ENCODE measurements at places on chromosomes 7 and 10. TPM values are rescaled to one million over a fixed set of nuclear protein-coding genes. Genes with fewer than 3 reads are reported as not detected.

Gene FKBP6
- not detected for total RNA-seq

DNA sequence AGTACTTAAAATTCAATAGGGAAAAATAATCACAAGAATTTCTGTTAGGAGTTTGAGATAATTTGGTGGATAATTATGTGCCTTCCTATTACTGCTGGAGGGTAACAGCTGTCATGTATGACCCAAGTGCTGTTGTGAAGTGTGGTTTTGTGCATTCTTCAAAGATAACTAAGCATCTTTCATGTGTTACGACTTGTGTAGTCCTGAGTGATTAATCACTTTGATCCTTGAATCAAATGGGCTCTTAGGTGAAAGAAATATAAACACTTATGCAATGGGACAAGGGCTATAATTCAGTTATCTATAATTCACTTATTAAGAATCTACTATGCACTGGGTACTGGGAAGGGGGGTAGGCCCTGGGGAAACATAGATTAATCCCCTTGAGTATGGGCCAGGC, 89.0 kb downstream of the CH25H start:
- DNase-seq = no peak
- H3K4me3 ChIP-seq = no peak overlapping the region
- H3K36me3 ChIP-seq = no peaks in the 10 kb centered on the region
- no peak overlapping the region for H3K27ac ChIP-seq
- no peaks in the 10 kb centered on the region for H3K27me3 ChIP-seq

DNA sequence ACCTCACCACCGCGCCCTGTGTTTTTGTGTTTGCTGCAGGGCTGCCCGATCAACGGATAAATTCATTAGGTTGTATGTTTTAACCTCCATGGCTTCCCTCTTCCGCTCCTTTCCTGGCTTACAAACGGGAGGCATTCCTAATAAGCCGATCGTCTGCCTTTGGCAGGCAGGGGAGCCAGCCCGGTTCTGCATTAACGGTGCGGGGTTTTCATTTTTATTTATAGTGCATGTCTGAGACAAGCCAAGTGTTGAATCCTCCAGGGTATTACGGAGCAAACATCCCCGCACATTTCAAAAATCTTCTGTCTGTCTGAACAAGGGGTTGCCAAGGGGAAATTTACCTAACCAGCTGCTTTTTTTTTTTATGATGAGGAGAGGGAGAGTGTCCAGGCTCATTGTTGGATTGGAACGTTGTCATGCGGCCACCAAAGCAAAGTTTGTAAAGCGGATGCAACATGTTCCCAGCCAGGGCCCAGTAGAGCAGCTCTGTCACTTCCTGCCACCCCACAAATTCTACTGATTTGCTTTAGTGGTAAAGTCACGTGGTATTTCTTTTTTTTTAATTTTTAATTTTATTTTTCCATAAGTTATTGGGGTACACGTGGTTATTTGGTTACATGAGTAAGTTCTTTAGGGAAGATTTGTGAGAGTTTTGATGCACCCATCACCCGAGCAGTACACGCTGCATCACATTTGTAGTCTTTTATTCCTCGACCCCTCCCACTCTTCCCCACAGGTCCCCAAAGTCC, 92.3 kb upstream of the BAIAP2L1 start:
- no peaks in the 10 kb centered on the region for H3K4me1 ChIP-seq
- H3K27me3 ChIP-seq = peaks cover 1% of the 10 kb centered on the region
- no peak overlapping the region for H3K27ac ChIP-seq

GRCh38 chr7:37786741-37787569, 61.4 kb upstream of the NME8 start:
- H3K27ac ChIP-seq = no peak overlapping the region
- no peaks in the 10 kb centered on the region for H3K4me1 ChIP-seq
- H3K27me3 ChIP-seq = peaks cover 4% of the 10 kb centered on the region

DNA sequence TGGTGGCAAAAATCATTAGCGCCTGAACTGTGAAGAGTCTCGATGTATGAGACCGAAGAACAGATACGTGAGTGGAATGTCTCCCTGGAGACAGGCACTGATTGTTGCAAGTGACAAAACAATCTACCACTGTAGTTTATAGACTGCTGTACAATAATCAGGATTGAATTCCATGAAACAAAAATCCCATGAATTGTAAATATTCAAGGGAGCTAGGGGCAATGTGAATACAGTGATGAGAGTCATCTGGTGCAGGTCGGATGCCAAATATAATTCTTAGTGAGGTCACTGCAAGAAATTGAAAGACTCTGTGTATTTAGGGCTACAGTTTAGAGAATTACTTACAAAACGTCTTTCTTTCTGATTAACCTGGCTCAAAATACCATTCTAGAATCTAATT, 594.4 kb upstream of the VSTM2A start:
- H3K27ac ChIP-seq = no peak overlapping the region
- DNase-seq = no peak
- H3K4me1 ChIP-seq = no peaks in the 10 kb centered on the region
- no peak overlapping the region for H3K4me3 ChIP-seq
- no peaks in the 10 kb centered on the region for H3K36me3 ChIP-seq

GRCh38 chr10:123858077-123858681, 33.4 kb downstream of the CPXM2 start:
- H3K27me3 ChIP-seq = no peaks in the 10 kb centered on the region
- no peak overlapping the region for H3K4me3 ChIP-seq
- DNase-seq = no peak

Gene HPSE2
- total RNA-seq = not detected

DNA sequence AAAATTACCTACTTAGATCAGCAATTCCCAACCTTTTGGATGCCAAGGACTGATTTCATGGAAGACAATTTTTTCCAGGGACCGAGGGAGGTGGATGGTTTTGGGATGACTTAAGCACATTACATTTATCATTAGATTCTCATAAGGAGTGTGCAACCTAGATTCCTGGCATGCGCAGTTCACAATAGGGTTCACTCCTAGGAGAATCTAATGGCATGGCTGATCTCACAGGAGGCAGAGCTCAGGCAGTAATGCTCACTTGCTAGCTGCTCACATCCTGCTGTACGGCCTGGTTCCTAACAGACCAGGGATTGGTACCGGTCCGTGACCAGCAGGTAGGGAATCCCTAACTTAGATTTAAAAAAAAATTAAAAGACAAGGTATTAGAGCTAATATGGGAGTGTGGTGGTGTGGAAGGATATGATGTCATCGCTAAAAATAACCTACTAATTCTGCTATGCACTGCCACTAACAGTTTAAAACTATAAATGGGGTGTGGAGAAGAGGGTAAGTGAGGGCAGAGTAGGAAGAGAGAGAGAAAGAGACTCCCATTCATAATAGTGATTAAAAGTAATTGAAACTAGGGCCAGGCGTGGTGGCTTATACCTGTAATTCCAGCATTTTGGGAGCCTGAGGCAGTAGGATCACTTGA, 282.7 kb downstream of the BAMBI start:
- H3K36me3 ChIP-seq = no peaks in the 10 kb centered on the region
- no peak for DNase-seq
- no peak overlapping the region for H3K4me3 ChIP-seq

Gene TRPV5
- not detected for total RNA-seq

DNA sequence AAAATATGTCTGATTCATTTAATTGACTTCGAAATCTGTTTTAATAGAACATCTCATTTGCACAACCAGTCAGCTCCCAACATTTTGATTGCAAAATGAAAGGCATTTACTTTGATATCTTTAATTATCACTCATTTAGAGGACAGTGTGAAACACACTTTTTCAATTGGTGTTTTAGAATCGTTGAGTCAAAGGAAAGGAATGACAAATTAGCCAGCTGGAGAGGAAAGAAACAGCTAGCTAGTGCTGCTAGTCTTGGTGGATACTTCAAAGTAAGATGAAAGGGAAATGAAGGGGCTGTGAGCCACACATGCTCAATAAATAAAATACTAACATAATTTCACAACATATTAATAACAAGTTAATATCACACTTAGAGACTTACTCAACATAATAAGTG, 570.2 kb downstream of the PHTF2 start:
- no peaks in the 10 kb centered on the region for H3K36me3 ChIP-seq
- H3K27me3 ChIP-seq = no peaks in the 10 kb centered on the region
- H3K4me3 ChIP-seq = no peak overlapping the region
- no peak for DNase-seq

DNA sequence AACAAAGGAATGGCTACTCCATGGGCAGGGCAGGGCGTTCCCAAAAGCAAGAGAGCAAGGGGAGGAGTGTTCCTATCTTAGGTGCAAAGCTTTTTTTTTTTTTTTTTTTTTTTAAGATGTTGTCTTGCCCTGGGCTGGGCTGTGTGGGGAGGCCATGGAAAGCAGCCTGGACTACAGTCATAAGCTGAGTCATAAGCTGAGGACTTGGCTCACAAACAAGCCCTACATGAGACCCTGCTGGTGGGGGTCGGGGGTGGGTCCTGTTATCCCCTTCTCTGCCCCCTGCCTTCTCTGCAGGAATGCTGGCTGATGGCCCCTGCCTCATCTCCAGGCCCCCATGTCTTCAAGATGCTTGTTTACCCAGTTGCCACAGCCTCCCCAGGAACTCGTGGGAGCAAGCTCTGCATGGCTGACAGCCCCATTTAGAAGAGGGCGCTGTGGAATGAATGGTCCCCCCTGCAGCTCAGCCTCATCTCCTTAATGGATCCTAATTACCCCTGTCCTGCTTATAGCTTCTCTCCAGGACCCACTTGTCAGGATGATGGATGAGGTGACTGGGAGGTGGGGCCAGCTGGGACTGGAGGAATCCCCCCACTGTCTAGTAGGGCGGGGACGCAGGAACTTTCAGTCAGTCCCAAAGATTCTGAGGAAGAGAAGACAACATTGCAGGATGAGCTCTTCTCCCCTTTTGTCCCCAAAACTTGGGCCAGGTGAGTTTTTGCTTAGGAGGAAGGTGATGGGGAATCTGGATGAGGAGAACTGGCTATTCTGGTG, 340.8 kb upstream of the PODXL start:
- no peak overlapping the region for H3K27ac ChIP-seq
- H3K4me1 ChIP-seq = no peaks in the 10 kb centered on the region
- H3K36me3 ChIP-seq = no peaks in the 10 kb centered on the region
- H3K27me3 ChIP-seq = no peaks in the 10 kb centered on the region

Gene ATOH7
- total RNA-seq = not detected

DNA sequence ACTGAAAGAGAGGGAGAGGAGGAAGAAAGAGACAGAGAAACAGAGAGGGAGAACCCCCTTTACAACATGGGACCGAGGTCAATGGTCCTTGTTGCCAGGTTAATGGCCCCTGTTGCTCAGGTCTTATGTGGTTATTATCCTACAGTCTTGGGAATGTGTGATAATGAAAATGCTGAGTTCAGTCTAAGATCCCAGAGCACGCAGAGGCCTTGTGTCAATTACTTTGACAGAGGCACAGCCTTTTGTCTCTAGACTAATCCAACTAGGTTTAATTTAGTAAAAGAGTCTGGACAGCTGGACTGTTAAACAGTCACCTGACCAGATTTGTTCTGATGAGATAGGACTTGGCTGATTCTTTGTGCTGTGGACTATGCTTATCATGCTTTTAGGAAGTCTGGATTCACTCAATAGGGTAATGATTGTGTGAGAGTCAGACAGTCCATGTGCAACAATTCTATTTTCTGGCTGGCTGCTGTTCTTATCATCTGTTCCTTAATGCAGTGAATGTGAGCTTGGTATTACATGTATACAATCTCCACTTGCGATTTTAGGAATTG, 157.4 kb upstream of the MAGI2 start:
- no peaks in the 10 kb centered on the region for H3K27me3 ChIP-seq
- H3K27ac ChIP-seq = no peak overlapping the region
- no peaks in the 10 kb centered on the region for H3K4me1 ChIP-seq
- no peaks in the 10 kb centered on the region for H3K36me3 ChIP-seq
- no peak for DNase-seq

Gene GIMAP5
- 35.2 TPM for total RNA-seq

Gene MPLKIP
- total RNA-seq = 14.3 TPM

DNA sequence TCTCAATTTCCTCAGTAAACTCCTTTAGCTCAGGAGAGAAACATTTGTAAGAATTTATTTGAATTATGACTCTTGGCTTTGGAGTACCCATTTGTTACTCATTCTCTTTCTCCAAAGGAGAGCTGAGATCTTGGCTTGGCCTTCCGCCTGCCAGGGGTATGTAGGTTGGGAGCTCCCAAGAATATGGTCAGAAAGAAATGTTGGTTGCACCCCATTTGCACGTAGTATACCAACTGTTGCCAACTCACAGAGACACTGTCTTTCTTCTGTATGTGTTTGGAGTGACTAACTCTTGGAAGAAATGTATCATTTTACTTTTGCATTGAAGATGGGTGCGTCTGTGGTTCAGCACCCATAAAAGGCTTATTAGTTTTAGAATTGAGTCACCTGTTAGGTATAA, 708.5 kb upstream of the SORCS1 start:
- H3K4me1 ChIP-seq = no peaks in the 10 kb centered on the region
- no peak for DNase-seq
- no peaks in the 10 kb centered on the region for H3K36me3 ChIP-seq
- no peaks in the 10 kb centered on the region for H3K27me3 ChIP-seq
- no peak overlapping the region for H3K4me3 ChIP-seq

Gene THSD7A
- not detected for total RNA-seq

DNA sequence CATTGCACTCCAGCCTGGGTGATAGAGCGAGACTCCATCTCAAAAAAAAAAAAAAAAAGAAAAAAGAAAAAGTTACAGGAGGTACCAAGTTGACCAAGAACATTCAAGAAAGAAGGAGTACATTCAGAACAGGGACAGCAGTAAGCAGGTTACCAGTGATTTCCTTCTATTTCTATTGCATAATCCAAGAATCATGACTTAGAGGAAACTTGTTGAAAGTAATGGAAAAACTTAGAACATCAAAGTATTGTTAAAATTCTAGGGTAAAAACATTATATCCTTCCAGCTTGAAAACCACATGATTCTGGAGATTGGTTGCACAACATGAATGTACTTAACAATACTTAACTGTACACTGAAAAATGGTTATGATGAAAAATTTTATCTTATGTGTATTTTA, 25.2 kb downstream of the RAPGEF5 start:
- H3K36me3 ChIP-seq = no peaks in the 10 kb centered on the region
- no peak for DNase-seq
- peaks cover 4% of the 10 kb centered on the region for H3K27me3 ChIP-seq
- H3K4me1 ChIP-seq = no peaks in the 10 kb centered on the region
- H3K4me3 ChIP-seq = no peak overlapping the region
